ENCODE measurements at places on chromosomes 7 and 10.

DNA sequence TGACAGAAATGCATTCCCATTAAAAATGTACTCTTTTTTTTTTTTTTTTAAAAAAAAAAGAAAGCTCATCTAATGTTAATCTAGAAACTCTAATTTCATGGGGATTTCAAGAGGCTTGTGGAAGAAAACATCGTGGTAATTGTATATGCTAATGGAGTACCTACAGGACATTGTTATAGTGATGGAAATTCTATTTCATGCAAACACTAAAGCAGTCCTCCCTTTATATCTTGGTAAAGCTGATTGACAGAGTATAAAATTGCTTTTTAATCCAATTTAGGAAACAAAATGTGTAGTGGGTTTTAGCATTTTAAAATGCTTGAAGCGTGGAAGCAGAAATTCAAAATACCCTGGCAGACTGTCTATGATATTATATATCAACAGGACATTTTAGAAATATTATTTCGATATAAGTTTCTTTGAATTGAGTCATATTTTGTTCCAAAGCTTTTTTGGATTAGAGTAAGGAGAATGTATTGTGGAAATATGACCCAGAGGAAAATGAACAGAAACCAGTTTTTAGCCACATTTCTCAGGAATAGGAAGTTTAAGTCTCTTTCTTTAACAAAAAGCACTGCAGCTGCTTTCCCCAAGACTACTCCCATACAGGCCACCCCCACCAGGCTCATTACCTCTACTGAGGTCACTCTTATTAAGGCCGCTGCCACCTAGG lies 121.9 kb downstream of the WNT2 start:
- no peak for DNase-seq

DNA sequence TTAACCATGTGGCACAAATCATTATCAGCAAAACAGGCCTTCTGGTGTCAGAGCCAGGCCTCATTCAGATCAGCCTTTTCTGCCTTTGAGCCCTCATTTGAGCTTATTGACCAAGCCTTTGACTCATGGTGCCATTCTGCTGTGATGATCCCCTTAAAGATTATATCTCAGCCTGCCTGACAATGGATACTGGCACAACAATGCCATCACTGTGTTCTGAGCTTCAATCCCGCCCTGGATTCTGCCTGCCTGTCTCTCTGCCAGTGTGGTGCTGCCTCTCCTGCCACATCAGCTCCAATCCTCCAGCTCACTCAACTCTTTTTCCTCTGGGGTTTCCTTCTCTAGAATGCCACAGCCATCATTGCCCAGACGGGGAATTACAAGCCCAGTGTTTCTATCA lies 52.6 kb downstream of the SRI start:
- DNase-seq: no peak

DNA sequence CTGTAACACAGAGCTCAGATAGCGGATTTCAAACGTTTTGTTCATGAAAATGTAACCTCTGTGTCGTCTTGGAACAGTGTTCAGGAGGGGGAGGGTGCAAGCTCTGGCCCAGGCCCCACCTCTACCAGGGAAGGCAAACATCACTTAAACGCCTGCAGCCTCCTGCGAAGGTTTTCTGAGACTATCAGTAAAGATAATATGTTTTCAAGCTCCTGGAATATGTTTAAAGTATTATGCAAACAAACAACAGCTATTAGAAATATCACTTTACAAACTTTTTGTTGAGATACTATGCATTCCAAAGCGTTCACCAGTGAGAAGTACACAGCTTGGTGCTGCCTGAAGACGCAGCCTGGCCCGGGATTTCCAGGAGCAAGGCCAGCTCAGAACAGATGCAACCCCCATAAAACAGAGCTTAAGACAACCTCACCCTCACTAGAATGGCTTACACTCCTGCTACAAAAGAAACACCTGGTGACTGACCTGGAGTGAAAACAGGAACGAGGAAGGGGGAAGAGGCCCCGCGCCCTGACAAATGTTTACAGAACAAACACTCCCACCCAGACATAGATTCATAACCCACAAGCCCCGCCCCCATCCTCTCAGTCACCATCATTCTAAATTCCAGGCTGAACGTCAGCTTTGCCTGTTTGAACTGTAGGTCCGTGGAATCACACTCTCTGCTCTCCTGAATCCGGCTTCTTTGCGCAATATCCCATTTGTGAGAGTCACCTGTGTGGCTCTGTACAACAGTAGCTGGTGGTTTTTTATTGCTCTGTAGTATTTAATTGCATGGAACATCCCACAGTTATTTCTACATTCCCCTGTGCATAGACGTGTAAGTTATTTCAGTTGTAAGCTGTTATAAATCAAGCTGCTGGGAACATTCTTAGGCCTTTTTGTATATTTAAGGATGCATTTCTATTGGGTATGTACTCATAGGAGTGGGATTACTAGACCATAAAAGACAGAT lies 155.0 kb downstream of the PTPRN2 start:
- no peak for DNase-seq

- no peak for DNase-seq
Measured at GRCh38 chr10:62631241-62631640, 173.3 kb upstream of the ADO start.

DNA sequence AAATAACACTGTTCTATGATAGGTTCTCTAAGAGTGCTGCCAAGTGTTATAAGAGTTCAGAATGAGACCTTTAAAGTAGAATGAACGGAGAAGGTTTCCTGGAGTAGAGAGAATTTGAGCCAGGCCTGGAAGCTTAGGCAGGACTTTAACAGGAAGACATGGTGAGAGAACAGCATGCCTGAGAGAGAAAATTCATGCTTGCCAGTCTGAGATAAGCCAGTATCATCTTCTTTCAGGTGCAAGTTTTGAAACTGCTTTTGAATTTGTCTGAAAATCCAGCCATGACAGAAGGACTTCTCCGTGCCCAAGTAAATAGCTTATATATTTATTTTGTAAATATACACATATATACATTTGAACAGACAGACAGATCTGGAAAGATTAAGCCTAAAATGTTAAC lies 22.1 kb downstream of the ARMC10 start:
- DNase-seq: no peak

DNA sequence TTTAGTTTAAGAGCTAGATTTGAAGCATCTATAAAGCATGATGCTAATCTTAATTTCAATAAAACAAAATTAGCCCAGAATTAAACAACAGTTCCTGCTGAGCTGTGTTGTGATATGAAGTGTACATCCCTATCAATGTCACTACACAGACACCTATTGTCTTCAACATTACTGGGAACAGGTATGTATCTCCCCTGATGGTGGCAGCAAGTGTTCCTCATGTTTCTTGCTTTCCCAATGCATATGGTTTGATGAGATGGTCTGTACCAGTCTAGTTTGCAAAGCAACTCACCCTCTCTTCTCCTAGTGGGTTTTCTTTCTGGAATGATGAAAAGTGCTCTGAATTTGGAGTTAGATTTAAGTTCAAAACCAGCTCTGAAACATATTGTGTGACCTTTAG lies 38.1 kb downstream of the TSPAN12 start:
- DNase-seq: no peak

- DNase-seq: no peak
Measured at GRCh38 chr7:44693641-44694313, 54.9 kb upstream of the ZMIZ2 start.

DNA sequence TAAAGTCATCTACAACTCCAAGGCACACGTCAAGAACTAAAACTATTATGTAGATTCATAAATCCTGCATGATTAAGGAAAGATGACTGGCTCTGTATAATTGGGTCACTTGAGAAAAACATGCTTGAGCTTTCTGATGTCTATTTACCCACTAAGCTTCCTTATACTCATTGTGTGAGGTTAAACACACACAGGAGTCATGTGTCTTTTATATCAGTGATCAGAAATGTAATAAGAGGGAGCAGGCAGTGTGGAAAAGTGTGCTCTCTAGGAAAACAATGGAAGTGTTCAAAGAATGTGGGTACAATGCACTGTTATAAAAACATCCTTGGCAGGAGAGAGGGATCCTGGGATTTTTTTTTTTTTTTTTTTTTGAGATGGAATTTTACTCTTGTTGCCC lies 108.6 kb upstream of the ARID5B start:
- DNase-seq: no peak

- DNase-seq: no peak
Measured at GRCh38 chr10:74072503-74072902, 74.6 kb downstream of the VCL start.

DNA sequence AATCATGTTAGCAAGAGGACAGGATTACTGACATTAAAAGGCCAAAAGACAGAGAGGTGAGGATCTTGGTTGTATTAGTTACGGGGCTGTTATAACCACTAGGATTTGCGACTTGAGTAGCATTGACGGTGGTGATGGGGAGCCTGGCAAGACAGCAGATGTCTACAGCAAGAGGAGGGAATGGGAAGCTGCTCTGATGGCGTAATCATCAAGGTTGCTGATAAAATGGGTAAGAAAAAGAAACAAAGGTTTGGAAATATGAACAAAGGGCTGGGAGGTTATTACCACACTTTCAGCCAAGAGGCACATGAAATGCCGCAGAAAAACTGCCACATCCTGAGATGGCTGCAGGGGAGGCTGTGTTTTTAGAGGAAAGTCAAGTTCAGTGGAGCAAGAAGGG lies 33.9 kb downstream of the TMEM229A start:
- no peak for DNase-seq

Data from CD4-positive, alpha-beta T cell treated with Interleukin-6 at 100 ng/mL for 8 hours (primary cell).